ENCODE measurements at places on chromosomes 7 and 10.

- no peak for DNase-seq
Observed at GRCh38 chr10:115239761-115240160, 146.6 kb downstream of the ATRNL1 start.

DNA sequence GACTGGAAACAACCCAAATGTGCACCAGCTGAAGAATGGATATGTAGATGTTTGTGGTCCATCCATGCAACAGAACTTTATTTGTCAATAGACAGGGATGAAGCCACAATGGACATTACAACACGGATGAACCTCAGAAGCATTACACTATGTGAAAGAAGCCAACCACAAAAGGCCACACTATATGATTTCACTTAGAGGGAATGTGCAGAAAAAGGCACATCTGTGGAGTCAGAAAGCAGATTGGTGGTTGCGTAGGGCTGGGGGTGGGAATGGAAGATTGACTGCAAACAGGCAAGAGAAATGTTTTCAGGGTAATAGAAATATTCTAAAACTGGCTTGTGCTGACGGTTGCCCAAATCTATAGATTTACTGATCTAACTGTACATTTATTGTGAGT, 34.3 kb upstream of the WASHC2A start:
- no peak for DNase-seq

DNA sequence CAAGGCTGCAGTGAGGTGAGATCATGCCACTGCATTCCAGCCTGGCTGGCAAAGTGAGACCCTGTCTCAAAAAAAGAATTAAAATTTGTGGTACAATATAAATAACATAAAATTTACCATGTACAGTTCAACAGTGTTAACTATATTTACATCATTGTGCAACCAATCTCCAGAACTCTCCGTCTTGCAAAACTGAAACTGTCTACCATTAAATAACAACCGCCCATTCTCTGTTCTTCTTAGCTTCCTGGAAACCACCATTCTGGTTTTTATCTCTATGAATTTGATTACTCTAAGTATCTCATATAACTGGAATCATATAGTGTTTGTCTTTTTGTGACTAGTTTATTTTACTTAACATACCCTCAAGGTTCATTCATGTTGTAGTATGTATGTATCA, 167.6 kb downstream of the AUTS2 start:
- DNase-seq: no peak

DNA sequence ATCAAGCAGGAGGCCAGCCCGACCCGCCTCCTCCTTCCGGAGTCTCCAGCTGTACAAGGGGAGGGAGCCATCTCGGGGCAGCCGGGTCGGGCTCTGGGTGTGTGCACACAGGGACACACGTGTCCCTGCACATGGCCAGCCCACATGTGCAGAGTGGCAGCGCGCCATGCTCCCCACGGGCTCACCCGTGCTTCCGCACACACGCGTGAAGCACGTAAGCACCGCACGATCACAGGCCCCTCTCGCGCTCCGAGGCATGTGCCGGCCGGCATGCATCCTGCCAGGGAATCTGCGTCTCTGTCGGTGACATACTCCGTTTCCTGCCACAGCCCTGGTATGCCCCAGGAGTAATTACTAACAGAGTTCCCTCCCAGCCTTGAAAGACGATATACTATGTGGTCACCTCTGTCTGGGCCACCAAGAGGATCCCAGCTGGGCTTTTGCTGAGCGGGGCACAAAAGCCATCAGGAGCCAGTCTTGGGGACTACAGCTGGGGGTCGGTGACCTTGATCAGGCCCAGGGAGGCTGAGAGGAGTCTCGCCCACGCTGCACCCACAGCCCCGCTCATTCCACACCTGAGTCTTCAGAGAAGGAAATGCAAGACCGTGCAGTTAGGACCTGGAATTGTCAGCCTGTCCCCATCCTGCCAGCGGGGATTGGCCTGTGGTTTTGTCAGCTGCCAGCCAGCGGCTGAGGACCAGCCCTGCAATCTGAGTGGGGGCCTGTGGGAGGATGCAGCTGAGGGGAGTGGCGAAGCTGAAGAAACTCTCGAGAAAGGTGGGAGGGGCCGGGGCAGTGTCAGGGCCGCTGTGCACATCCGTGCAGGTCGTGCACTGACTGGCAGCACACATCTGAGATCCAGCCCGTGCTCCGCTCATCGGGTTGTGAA, 11.0 kb upstream of the LFNG start:
- no peak for DNase-seq

DNA sequence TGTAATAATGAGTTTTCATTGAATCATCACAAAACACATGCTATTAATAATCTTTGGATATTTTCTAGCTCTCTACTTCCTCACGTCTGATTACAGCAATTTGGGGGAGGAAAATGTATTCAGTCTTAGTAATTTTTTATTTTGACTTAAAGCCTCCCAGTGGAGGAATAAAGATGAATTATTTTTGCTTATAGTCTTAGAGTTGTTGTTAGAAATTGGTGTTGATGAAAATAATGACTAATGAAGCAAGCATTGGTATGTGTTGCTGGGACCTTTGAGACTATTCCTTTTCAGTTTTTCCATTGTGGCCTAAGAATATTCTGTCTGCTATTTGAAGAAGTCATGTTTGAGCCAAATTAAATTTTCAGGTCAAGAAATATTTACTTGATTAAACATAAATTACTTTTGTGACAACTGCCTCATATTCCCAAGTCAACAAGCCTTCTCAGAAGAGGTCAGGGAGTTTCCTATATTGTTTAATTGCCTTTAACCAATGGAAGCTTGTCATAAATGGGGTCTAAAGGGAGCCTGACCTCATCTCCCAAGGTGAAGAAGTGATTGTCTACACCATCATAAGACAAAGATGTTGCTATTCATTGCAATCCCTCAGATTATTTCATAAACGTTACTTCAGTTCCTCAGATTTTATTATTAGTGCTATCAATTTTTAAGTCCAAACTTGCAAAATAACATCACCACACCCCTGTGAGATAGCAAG, 90.0 kb downstream of the ST7 start:
- no peak for DNase-seq

- no peak for DNase-seq
Observed at GRCh38 chr10:47369251-47369894, 14.7 kb downstream of the ZNF488 start.

- no peak for DNase-seq
Observed at GRCh38 chr7:70470746-70471145, 661.2 kb upstream of the GALNT17 start.

DNA sequence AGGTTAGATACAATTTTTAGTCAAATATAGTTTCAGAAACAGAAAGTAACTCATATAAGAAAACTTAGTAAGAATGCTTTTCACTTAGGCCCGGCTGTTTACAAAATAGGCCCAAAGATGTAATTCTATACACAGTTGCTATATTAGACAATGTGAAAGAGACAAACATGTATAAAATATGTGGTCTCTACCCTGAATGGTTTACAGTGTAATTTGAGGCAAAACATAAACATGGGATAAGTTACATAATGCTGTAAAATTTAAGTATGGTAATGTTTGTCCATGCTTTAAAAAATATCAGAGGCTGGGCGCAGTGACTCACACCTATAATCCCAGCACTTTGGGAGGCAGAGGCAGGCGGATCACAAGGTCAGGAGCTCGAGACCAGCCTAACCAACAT, 18.7 kb downstream of the KRIT1 start:
- no peak for DNase-seq

DNA sequence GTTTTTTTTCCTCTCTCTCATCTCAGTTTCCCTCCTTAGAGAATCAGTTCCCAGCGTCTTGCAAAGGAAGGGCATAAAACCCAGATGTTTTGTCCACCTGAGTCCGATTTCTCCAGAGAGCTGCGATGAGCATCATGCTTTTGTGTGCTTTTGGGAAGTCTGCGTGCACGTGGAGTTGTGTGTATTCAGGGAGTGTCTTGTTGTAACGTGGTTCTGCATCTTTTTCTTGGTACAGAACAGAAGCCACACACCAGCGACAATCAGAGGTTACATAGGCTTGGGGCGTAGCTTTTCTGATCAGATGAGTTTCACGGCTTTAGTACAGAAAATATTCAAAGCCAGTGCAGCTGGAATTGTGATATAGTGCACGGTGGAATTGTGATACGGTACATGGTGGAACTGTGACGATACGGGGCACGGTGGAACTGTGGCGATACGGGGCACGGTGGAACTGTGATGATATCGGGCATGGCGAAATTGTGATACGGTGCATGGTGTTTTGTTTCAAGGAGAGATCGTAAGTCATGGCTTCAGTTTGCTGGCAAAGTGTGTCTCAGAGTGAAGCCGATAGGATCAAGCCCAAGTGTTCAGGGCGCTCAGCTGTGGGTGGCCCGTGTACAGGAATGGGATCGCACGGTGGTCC, 32.8 kb downstream of the FOXK1 start:
- DNase-seq: no peak

GRCh38 chr7:155021699-155022145, 18.8 kb upstream of the PAXIP1 start:
- no peak for DNase-seq

GRCh38 chr10:100980311-100980710, 7.0 kb downstream of the MRPL43 start:
- no peak for DNase-seq

- no peak for DNase-seq
Observed at GRCh38 chr10:78231939-78232338, 198.3 kb downstream of the RPS24 start.
